Amygdala (tissue), 56 donors: ENCODE measurements at places on chromosomes 2 and 18.

- no peak for DNase-seq
Measured at GRCh38 chr18:5142859-5143258, 54.2 kb downstream of the AKAIN1 start.

DNA sequence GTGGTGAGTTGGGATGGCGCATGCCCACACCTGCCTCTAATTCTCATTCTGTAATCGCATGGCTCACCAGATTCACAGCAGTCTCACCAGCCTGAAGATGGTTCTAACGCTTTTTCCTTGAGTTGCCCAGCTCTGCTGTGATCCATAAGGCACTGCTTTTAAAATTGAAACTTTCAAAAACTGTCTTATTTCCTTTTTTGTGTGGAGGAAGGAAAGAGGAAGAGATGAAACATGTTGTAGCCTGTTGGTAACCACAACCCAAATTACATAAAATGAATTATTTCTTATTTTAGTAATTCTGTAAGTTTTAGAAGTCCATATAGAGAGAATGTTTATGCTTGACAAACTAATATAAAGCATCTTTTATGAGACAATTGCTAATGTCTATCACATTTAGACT, 165.4 kb downstream of the RBM43 start:
- DNase-seq: no peak

- DNase-seq: no peak
Measured at GRCh38 chr2:39283561-39283960, 39.8 kb upstream of the CDKL4 start.

DNA sequence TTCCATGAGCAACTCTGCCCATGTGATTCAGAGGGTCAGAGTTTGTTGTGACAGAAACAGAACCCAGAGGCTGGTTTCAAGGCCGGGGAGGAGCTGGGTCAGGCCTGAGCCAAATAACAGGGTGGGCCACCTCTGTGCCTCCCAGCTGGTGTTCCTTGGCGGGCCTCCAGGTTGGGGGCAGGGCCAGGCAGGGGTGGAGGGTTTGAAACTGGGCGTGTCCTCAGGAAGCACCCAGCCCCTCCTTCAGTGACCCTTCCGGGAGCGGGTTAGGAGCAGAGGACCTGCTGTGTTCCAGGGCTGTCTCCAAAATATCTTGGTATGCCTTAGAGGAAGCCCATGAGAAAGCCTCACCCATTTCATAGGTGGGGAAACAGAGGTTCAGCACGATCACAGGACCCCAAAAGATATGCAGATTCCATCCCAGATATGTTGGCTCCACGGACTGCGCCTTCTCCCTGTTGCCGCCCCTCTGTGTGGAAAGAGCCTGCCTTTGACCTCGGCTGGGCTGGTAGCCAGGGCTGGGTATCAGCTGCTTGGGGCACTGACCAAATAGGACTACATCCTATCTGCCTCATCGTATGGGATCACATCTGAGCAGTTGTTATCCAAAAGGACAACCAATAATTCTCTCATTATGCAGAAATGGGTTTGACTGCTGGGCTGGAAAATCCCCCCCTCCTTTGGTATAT, 74.8 kb upstream of the GLI2 start:
- DNase-seq: no peak

DNA sequence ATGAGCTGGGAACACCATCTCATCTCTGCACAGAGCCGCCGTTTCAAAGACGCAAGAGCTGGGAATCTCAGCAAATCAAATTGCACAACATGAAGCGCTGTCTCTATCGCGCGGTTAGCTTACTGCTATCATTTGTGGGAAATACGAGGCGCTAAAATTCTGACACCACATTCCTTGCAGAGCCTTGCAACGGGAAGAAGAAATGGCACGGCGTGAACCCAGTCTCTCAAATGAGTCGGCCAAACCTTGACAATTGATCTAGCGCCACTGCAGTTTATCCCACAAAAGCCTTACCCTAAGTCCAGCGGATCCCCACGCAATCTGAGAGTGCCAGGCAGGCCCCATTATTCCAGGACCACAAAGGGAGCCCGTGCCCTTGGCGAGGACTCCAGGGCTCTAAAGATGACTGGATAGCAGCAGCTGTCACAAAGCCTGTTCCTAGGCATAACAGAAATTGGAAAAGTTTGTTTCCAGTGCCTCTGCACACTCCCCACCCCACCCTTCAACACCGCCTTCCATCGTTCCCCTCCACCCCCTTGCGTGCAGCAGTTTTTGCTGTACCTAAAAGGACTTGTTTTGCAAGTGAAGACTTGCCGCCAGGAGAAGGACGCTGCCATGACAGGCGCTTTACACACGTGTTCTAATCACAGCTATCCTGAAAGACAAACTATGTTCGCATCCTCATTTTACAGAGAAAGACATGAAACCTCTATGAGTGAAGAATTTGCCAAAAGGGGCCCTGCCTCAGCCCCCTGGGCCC, 252.4 kb downstream of the EIPR1 start:
- no peak for DNase-seq

DNA sequence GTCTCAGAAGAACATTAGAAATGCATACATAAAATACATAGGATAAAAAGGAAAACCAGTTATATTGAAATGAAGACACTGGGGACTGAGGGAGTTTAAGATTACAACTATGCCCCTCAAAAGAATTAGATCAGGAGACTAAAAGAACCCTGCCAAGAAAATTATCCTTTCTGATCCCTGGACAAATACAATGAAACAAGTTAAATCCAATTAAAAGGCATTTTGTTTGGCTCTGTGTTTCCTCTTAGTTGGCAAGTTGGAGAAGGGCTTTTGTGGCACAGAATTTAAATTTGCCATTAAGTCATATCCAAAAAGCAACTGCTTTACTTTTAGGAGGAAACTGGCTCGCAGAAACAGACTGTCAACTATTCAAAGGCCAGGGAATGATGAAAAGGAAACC, 99.1 kb upstream of the CD302 start:
- no peak for DNase-seq

- DNase-seq: no peak
Measured at GRCh38 chr2:159202568-159203071, 83.9 kb downstream of the WDSUB1 start.

DNA sequence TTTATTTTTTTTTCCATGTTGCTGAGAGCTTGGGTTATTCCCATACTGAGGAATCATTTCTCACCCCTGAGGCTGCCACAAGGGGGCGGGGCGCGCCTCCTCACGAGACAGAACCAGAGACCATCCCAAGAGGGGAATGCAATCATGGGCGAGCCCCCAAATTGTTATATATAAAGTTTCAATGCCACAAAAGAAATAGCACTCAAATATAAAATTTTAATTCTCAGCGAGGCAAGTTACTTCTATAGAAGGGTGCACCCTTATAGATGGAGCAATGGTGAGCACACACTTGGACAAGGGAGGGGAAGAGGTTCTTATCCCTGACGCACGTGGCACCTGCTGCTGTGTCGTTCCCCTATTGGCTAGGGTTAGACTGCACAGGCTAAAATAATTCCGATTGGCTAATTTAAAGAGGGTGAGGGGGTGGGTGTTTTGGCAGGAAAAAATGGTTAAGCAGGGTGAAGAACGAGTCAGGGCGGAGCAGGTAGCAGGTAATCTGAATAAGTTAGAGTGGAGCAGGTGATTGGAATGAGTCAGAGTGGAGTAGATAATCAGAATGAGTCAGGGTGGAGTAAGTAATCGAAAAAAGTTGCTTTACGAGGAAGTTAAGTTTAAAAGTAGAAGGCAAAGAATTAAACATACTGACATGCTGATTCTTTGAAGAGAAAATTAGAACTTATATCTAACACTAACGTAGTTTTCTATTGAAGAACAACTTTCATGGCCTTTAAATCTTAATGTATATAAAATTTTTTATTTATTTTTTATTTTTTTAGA, 177.5 kb downstream of the MTCL1 start:
- no peak for DNase-seq

DNA sequence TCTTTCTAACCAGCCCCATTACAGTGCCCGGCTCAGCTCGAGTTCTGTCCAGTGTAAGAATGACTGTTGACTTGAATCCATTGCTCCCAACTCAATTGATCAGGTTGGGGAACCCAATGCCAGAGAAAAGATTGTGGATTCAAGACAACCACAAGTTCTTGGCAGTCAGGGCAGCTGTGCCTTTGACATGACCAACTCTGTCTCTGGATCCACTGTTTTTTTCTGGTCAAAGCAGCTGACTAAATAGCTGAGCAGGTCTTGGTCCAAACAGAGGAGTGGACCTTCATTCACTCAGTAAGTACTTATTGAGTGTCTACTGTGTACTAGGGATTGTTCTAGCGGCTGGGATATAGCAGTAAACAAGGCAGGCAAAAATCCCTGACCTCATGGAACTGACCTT, 6.3 kb upstream of the ATOH8 start:
- no peak for DNase-seq

DNA sequence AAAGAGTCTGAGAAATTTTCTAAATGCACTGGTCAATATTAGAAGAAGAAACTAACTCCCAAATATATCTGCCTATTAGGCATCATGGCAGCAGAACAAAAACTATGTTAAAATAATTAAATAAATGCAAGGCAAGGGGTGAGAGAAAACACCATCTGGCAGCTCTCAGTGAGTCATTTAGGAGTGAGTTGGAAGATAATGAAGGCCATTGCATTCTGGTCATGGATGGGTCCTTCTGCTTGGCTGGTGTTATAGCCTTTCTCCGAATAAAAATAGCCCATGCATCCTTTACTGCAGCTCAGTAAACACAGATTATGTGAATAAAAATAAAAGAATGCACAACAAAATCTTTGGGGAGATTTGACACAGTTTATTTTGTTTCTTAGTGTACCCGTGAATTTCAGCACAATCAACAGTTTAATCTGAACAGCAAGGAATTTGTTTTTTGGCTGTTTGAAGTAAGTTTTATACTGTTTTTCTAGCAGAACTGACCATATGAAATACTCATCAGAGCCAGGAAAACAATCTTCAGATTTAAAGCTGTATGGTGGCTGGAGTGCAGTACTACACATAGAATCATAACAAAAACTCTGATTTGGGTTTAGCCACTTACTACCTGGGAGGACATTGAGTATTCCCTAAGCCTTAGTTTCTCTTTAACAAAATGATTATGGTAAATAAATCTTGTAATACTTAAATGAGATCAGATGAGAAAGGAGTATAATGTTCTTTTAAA, 225.1 kb upstream of the ITGA4 start:
- DNase-seq: no peak

- DNase-seq: no peak
Measured at GRCh38 chr2:88442473-88442872, 10.0 kb downstream of the FOXI3 start.

GRCh38 chr2:143284087-143284675, 155.0 kb downstream of the ARHGAP15 start:
- DNase-seq: no peak

GRCh38 chr2:236338495-236339184, 74.4 kb upstream of the ASB18 start:
- DNase-seq: no peak

GRCh38 chr2:224173210-224173609, 134.1 kb upstream of the SERPINE2 start:
- no peak for DNase-seq

GRCh38 chr18:74905247-74905646, 303.7 kb downstream of the PTGR3 start:
- DNase-seq: no peak

GRCh38 chr2:60167089-60167488, 386.4 kb downstream of the BCL11A start:
- no peak for DNase-seq

- no peak for DNase-seq
Measured at GRCh38 chr2:111005821-111006220, 114.9 kb upstream of the BCL2L11 start.

DNA sequence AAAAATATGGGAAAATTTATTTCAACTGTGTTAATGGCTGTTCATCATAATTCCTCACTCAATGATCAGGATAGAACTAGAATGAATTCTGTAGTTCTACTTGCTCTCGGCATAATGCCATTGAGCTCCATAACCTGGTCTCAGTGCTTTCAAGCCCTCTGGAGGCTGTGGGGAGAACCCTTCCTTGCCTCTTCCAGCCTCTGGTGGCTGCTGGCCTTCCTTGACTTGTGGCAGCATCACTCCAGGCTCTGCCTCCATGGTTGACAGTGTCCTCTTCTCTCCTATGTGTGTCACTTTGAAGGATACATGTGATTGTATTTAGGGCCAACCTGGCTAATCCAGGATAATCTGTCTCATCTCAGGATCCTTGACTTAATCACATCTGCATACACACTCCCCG, 26.9 kb upstream of the CABYR start:
- DNase-seq: no peak

DNA sequence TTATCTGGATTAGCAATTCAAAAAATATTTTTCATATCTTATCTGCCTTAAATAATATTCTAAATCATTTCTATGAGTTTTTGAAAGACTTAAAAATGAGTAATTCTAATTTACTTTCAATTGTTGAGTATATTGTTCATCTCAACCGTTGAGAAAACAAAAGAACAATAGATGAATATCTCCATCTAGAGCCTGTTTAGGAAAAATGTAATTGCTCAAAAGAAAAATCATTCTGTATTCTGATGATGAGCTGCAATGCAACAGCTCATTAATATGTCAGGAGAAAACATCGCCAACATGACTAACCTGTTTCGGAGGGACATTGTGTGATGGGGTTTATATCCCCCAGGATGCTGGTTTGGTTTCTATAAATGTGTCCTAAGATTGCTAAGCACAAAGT, 417.6 kb downstream of the SUCLG1 start:
- DNase-seq: no peak

GRCh38 chr2:217225596-217225995, 365.7 kb upstream of the TNP1 start:
- DNase-seq: no peak

- no peak for DNase-seq
Measured at GRCh38 chr18:3340682-3341097, 78.8 kb downstream of the MYL12B start.

DNA sequence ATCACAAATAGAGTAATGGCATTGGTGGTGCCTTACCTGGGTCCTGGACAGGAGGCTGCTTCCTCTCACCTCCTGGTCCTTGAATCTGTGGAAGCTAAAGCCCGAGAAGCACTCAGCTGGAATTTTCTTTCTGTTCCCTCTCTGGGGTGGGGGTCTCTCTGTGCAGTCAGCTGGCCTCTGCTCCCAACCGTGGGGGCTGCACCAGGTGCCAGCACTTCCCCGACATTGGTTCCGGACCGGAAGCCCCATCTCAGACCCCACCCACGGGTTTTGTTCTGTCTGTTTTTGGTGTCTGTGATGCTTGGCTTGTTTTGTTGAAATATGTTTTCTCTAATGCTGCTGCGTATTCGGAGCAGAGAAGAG, 154.7 kb downstream of the TWIST2 start:
- DNase-seq: no peak

DNA sequence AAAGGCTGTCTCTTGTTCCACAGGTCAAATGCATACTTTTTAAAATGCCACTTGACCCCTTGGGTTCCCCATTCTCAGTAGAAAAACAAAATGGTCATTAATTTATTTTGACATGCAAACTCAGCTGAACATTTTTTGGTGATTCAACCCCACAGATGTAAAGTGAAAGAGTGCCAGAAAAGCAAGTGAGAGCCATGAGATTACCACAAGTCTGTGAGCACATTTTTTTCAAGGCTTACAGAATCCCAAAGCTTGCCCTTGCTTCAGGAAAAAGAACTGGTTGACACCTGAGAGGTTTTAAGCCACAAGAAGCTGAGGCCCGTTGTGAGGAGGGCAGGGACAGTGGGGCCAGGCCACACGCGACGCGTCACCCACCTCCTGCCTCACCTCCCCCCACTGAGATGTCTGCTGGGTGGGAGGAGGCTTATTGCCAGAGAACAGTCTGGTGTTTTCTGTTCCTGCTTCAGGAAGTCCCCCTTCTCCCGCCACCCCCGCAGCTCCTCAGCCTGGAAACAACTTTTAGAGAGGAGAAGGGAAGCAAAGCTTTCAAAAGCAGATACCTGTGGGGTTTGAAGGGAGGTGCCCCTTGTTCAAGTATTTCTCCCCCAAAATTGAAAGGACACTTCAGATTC, 70.4 kb upstream of the CYP1B1 start:
- DNase-seq: no peak
